Esophagus squamous epithelium (tissue), 5 donors: ENCODE measurements at places on chromosomes 16 and 17.

GRCh38 chr16:26952411-26952810 lies 114.3 kb upstream of the C16orf82 start:
- DNase-seq, result no peak

DNA sequence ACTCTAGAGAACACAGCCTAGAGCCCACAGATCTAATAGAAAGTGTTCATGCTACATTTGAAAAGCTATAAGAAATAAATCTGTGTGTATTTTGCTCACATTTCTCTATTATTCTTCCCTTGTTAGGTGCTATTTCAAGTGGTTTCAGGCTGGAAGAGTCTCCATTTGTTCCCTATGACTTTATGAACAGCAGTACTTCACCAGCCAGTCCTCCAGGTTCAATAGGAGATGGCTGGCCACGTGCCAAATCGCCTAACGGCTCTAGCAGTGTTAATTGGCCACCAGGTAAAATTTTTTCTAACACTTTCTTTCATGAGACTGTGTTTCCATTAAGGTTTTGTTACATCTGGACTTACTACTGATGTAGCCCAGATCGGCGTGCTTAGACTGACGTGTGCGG lies 30.7 kb upstream of the SLC5A11 start:
- DNase-seq, result no peak

- DNase-seq, result no peak
These were observed 46.9 kb upstream of the HNF1B start for GRCh38 chr17:37791447-37792399.

DNA sequence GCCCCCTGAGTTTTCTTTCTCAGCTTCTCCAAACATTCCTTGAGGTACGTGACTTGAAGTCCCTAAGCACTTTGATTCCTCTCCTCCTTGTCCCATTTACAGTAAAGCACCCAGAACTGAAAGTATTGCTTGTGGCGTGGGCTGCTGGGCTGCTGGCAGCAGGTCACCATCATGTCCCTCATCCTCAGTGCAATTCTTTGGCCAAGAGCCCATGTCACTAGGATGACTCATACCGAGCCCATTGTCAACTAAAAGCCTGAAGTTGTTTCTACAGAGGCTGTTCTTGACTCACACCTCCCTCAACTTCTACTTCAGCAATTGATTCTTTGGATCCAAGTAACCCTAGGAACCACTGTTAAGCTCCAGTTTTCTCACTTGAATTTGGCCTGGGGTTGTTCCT lies 54.3 kb downstream of the KPNA2 start:
- no peak for DNase-seq

DNA sequence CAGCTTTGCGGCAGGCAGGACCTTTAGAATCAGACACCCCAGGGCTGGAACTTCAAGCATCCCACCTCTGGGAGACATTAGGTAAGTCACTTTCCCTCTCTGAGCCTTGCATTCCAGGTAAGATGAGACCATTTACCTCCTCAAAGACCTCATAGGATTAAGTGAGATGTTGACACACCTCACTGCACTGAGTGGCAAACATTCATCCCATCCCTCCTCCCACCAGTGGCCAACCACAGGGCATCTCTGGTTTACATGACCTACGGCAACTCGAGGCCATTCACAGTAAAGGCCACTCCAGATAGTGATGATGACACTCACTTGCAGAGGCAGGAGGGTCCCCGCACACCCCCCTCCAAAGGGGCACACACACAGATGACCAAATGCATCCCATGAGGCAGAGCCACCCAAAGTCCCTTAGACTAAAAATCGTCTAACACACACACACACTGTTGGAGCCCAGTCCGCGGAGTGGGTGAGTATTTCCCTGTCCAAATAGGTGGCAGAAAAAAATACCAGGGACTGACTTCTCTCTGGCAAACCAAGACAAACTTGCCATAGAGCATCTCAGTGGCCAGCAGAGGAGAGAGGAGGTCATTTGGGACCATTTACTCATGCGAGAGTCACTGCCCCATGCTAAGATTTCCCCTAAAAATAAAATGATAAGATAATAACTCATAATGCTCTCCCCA lies 454.9 kb downstream of the SOX9 start:
- no peak for DNase-seq

DNA sequence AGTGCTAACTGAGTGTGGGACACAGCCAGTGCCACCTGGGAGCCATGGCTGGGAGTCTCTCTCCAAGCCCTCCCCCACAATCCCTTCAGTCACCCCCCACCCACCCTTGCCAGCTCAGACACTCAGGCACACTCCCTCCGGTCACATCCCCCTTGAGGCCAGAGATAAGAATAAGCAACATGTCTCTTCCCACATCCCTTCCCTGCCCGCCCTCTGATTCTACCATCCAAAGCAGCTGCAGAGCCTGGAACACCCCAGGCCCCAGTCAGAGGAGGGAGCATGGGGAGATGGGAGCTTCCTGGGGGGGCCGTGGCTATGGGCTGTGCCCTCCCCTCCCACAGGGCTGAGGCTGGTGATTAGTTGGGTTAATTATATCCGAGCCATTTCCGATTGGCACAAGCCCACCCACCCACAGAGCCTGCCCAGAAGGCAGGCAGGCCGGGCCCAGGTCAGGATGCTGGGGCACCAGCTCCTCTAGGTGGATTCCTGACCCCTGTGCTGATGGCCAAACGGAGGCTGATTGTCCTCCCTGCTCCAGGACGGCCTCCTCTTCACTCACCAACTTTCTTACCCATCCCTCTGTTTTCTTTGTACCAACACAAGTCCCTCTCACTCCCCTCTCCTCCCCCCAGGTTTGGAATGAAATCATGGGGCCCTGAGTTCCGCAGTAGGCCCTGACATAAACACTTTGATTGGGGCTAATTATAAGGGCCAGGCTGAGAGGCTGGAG lies 28.6 kb upstream of the MEIOC start:
- DNase-seq, result no peak

GRCh38 chr17:13581925-13582324 lies 19.8 kb downstream of the HS3ST3A1 start:
- no peak for DNase-seq

DNA sequence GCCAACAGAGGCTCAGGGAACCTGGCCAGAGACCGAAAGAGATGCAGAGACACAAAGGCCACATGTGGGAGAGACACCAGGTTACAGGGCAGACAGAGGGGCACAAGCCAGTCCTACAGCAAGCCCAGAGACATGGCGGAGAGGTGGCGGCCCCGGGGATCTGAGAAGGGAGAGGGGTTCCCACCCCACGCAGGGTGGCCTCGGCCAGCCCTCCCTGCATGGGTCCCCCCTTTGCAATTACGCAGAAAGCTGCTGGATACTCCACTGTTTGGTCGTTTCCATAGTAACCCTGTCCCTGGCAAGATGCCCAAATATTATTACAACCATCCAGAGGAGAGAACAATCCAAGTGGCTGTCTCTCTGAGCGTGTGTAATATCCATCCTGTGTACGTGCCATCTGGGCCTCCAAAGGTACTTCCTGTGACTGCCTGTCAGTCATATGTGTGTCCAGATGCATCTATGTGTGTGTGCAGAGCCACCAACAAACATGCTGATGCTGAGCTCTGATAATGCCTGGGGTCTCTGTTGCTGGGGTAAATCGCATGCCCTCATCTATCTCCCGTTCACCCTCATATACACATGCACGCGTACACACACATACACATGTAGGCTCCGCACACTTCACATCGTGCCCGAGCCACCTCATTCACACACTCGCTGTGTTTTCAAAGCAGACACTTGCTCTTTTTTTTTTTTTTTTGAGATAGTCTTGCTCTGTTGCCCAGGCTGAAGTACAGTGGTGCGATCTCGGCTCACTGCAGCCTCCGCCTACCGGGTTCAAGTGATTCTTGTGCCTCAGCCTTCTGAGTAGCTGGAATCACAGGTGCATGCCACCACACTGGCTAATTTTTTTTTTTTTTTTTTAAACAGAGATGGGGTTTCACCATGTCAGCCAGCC lies 5.5 kb downstream of the PCGF2 start:
- DNase-seq, result no peak

DNA sequence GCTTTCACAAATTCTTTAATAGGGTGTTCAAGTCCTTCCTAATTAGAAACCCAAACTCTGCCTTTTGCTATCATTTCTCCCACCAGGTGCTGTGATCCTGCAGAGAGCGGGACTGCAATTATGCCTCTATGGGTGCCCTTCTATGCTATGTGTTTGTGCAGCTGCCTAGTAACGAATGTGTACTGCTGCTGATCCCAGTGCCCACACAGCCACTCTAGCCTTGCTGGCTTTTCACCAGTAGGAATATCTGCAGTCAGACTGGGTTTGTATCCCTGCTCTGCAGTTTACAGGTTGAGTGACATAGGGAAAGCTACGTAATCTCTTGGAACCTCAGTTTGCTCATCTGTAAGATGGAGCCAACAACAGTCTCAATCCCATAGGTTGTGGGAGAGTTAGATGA lies 179.6 kb upstream of the IRX3 start:
- no peak for DNase-seq

DNA sequence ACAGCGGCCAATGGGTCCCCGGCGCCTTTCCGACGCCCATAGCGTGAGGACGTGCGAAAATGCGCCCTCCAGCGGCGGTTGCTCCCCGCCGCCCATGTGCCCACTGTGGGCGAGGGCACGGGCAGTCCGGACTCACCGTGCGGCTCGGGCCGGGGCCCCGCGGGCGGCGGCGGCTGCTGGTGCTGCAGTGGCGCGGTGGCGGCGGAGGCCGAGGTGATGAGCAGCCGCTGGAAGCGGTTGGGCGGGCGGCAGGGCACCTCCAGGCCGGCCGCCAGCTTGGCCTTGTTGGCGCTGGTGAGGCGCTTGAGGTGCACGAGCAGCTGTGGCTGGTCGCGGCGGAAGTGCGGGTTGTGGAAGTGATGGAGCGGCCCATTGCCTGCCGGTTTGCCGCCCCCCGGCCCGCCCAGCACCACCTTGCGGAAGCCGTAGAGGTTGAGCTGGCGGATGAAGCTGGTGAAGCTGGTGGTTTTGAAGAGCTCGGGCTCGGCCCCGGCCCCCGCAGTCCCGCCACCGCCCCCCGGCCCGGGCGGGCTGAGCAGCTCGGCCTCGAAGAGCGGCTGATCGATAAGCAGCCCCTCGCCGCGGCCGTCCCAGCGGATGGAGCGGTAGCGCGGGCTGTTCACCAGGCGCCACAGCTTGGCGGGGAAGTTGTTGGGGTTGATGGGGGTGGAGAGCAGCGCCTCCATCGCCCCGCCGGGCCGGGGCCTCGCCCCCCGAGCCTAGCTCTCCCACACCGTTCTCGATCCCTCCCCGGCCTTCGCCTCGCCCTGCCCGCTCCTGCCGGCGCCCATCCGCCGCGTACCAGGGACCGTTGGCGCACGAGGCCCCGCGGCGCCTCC lies at the start of gene HSF5:
HSF5 (minus strand) TSS at position 820 of the 839 bp plus-strand sequence; CDS start at position 686, 134 bp downstream.
- no peak for DNase-seq

- DNase-seq, result no peak
These were observed 141.7 kb downstream of the CDK5R1 start for GRCh38 chr17:32628271-32629044.

DNA sequence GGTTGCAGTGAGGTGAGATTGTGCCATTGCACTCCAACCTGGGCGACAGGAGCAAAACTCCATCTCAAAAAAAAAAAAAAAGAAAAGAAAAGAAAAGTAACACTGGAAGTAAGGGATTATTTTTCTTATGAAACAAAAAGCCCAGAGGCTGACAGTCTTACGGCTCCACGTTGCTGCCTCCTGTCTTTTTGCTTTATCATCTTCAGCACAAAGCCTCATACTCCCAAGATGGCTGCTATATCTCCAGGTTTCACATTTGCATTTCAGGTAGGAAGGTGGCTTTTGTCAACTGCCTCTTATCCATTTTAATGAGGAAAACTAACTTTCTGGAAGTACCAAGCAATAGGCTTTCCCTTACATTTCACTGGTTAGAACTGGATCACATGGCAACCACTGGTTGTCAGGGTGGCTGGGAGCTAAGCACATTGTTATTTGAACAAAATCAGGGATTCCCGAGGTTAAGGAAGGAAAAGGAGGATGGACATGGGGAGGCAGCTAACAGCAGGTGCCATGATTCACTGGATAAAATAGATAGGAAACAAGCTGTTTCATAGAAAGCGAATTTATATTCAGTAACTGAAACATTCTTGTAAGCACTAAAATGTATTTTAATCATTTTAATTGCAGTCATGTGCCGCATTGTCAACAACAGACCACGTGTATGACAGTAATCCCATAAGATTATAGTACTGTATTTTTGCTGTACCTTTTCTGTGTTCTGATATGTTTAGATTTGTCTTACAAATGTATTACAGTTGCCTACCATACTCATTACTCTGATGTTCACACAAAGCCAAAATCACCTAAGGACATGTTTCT lies 58.6 kb downstream of the KSR1 start:
- no peak for DNase-seq
